ENCODE measurements at places on chromosomes 1 and 21.

GRCh38 chr21:35063428-35064172 is 14.5 kb upstream of the RUNX1 start:
- DNase-seq, result no peak

DNA sequence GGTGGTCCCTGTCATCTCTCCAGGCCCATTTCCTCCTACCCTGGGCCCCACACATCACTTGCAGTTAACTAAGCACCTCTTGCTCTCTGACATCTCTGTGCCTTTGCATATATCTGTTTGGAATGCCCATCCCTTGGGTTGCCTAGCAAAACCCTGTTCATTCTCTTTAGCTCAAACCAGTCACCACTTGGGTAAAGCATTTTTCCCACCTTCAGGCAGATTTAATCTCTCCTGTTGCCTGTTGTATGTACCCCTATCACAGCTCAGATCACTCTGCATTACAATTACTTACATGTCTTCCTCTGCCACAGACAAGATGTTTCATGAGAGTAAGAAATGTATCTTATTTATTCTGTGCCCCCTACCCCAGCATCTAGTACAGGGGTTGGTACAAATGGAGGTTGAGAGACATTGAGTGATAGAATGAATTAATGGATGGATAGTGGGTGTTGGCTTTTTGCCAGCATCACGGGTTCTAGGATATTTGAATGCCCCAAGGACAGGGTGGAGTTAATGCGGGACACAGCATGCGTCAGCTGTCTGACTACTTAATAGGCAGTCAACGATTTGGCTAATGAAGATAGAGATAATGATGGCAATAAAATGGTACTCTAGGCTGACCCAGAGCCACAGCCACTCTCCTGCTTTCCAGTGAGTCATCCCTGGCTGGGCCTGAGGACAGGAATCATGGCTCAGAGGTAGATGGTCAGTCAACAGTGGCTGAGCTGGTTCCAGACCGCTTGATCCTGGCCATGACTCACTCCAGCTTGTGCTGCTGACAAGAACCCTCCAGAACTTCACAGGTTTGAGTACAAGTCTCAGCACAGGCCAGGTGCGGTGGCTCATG is 6.5 kb downstream of the NR0B2 start:
- DNase-seq, result no peak

- no peak for DNase-seq
These were observed 32.8 kb upstream of the DNASE2B start for GRCh38 chr1:84365225-84366221.

GRCh38 chr21:38156200-38156599 is 100.6 kb upstream of the KCNJ15 start:
- DNase-seq, result no peak

DNA sequence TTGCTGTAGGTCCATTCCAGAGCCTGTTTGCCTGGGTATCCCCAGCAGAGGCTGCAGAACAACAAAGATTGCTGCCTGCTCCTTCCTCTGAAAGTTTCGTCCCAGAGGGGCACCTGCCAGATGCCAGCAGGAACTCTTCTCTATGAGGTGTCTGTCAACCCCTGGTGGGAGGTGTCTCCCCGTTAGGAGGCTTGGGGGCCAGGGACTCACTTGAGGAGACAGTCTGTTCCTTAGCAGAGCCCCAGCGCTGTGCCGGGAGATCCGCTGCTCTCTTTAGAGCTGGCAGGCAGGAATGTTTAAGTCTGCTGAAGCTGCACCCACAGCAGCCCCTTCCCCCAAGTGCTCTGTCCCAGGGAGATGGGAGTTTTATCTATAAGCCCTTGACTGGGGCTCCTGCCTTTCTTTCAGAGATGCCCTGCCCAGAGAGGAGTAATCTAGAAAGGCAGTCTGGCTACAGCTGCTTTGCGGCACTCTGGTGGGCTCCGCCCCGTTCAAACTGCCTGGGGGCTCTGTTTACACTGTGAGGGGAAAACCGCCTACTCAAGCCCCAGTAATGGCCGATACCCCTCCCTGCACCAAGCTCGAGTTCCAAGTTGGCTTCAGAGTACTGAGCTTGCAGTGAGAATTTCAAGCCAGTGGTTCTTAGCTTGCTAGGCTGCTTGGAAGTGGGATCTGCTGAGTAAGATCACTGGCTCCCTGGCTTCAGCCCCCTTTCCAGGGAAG is 8.7 kb upstream of the SLC25A24 start:
- no peak for DNase-seq

- DNase-seq, result no peak
These were observed 2.6 kb downstream of the ZP4 start for GRCh38 chr1:237888143-237888542.
